ENCODE measurements at places on chromosomes 12 and 14. TPM values are rescaled to one million over a fixed set of nuclear protein-coding genes. Genes with fewer than 3 reads are reported as not detected.

Gene OR4K17
- not detected for total RNA-seq

DNA sequence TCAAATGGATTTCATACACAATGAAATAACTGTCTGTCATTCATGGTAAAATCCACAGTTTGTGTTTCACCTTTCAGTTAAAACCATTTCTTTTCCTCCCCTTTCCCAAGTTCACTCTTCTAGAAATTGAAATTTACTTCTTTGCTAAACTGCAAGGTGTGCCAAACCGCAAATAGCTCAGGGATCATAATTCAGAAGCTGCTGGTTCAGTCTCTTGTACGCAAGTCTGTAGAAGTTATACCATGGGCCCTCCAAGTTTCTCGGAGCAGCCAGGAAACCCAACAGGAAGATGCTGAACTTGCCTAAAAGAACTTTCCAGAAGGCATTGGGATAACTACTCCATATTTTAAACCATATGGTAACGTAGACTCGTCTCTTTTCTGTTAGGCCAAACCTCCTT, 268.9 kb downstream of the FLRT2 start:
- DNase-seq, result no peak

- DNase-seq, result no peak
Measured at GRCh38 chr14:100539766-100540140, 47.5 kb downstream of the BEGAIN start.

GRCh38 chr12:20205854-20206253, 162.5 kb upstream of the PDE3A start:
- DNase-seq, result no peak

- no peak for DNase-seq
Measured at GRCh38 chr12:25524366-25524765, 28.7 kb downstream of the LMNTD1 start.

DNA sequence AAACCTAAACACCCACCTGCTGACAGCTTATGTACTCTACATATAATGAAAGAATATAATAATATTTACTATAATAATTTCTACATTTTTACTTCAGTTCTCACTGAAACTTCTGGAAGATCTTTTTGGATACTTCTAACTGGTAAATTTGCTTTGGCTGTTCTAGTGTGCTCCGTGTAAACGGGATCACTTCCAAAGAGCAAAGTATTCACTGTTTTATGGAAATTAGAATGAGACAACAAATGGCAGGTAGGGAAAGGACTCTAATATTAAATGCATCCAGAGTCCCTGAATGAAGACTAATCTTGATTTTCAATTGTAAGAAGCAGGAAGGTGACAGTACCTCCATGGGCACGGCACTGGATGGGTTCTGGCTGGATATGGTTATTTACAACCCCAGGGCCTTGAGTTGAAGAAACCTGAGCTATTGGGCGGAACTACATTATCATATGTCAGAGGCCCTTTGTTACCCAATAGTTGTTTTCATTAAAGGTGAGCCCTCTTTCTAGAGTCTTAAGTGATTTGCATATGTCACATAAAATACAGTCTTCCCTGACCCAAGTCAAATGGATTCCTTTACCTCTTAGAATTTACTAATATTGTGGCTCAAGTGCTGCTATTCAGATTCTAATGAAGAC, 10.7 kb downstream of the ERP29 start:
- DNase-seq, result no peak

DNA sequence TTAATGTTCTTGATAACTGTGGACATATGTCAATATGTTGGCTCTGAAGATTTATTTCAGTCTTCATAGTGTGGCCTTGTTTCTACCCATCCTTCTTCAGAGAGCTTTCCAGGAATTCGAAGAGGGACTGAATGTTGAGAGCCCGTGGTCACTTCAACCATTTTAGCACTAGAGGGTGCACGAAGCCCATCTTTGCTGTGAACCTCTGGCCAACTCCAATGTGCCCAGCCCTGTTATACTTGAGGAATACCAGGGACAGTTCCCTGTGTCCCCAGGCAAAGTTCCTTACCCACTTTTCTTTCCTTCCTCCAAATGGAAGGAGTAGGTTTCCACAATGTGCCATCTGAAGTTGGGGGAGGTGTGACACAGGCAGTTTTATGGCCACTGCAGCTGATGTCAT, 603.5 kb downstream of the RPL10L start:
- DNase-seq, result peak; percentile 55

Gene TSHR
- total RNA-seq, result not detected

- no peak for DNase-seq
Measured at GRCh38 chr14:99333841-99334635, 62.0 kb upstream of the BCL11B start.

DNA sequence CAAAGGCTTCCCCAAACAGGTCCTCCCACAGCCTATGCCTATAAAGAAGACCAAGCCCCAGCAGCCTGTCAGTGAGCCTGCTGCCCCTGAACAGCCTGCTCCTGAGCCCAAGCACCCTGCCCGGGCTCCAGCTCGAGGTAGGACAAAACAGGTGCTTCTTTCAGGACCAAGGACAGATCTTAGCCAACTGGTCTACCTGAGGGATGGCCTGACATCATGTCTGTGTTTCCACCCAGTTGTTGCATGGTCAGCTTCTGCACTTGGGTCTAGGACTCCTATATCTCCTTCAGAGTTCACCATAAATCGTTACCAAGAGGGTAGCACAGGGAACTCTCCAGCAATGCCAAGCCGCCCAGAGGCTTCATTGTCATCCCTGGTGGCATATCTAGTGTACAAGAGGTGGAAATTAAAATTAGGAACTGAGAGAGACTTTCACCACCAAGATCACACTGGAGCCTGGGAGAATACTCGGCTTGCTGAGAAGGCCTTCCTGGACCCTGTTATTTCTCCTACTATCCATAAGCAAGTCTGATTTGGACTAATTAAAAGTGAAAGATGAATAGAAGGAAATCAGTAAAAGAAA, 38.2 kb upstream of the OAS1 start:
- DNase-seq, result no peak

Gene AKAP6
- total RNA-seq, result 2.3 TPM

Gene BICDL1
- total RNA-seq, result 15.9 TPM

GRCh38 chr14:100823413-100824080, 2.4 kb upstream of the MEG3 start:
- no peak for DNase-seq

Gene GABARAPL1
- 83.6 TPM for total RNA-seq

Gene TXNDC16
- 0.26 TPM for total RNA-seq

Gene PTHLH
- total RNA-seq, result 8.3 TPM

DNA sequence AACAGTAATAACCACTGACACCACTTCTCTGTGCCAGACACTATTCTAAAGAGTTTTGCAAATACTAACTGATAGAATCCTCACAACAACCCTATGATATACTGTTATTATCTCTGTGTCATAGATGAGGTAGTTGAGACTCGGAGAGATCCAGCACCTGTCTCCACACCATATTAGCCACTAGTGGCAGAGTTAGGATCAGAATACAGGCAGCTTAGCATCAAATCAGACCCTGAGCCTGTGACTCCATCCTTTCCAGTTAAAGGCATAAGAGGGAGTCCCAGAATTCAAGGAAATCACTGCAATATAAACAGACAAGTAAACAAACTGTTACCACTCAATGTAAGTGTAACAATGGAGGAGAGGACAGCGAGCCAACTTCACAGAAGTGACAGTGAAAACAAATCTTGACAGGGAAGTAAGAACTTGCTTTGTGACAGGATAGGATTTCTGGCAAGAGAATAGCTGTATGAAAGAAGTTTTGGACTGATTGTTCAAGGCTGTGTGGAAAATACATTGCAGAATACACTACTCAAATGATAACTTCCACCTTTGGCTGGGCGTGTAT, 11.7 kb upstream of the NAP1L1 start:
- no peak for DNase-seq

Gene SLC25A47
- not detected for total RNA-seq

GRCh38 chr12:93803424-93803807, 126.2 kb downstream of the CRADD start:
- no peak for DNase-seq

GRCh38 chr14:89792489-89793366, 161.8 kb downstream of the EFCAB11 start:
- DNase-seq, result no peak
